ENCODE measurements at places on chromosomes 4 and X.

GRCh38 chrX:154298312-154298711 is 2.7 kb downstream of the TKTL1 start:
- no peak for DNase-seq

DNA sequence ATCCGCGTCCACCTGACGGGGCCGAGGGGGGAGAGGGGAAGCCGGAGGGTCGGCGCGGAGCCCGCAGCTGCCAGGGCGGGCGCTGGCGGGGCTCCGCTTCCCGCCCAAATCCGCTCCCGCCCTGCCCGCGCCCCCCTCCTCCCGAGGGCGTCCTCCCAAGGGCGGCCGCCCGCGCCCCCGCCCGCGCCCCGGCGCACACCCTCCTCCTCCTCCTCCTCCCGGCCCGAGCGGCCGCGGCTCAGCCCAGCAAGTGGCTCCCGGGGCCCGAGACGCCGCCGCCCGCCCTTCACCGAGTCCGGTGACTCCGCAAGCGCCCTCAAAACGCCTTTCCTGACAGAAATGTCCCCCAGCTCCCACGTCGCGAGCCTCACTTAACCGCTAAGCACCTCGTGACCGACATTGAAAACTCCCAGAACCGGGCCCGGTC is 487 bp downstream of the HMGB2 start:
- DNase-seq, result peak; percentile 76

GRCh38 chr4:52864793-52865192 is 2.7 kb downstream of the RASL11B start:
- peak; percentile 85 for DNase-seq

DNA sequence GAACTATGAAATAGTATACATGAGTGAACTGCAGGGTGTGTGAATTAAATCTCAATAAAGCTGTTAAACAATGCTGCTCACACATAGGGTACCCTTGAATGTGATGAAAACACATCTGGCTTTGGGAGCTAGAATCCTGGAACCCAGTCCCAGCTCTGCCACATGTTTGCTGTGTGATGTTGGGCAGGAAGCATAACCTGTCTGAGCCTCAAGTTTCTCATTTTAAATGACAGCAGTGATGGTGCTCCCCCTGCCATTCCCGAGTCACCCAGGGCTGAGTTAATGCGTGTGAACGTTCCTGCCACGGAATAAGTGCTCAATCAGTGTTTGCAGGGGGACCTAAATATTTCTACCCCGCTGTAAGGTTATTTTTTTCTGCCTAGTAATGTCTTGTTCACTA is 10.9 kb downstream of the EVC start:
- no peak for DNase-seq

DNA sequence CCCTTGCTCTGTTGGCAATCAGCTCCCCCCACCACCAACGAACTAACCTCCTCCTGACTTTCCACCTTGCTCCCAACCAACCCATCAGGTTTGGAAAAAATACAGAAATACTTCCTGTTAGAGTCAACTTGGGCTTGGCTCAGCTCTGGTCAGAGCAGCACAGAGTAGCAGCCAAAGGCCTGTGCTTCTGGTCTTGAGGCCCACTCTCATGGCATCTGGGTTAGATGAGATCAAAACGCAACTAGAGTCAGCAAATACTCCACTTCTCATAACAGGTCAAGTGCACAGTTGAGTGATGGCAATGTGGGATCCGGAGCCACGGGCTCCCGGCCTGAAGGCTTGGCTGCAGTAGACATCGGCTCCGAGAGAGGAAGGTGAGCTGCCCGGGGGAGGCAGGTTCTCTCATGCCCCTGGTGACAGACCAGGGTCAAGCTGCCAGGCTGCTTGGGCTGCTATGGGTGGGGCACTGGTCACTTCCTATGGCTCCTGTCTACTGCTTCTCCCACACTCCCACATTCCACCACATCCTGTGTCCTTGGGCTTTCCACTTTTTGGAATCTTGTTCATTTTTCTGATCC is 34.8 kb downstream of the ZNF185 start:
- no peak for DNase-seq

- no peak for DNase-seq
Measured at GRCh38 chr4:6095023-6095752, 77.0 kb upstream of the C4orf50 start.

DNA sequence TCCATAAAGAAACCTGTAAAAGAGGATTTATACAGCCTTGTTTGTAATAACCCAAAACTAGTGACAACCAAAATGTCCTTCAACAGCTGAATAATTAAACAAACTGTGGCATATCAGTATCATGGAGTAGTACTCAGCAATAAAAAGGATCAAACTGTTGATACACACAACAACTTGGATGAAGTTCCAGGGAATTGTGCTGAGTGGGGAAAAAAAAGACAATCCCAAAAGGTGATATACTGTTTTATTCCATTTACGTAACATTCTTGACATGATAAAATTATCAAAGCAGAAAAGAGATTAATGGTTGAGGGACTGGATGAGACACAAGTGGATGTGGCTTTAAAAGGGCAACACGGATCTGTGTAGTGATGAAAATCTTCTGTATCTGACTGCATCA is 7.8 kb downstream of the CLIC2 start:
- no peak for DNase-seq

- no peak for DNase-seq
Measured at GRCh38 chr4:184094532-184095159, 123.0 kb downstream of the ENPP6 start.

- no peak for DNase-seq
Measured at GRCh38 chr4:140533951-140534480, 10.0 kb downstream of the ELMOD2 start.

- DNase-seq, result no peak
Measured at GRCh38 chr4:103400405-103400804, 202.3 kb upstream of the CENPE start.

DNA sequence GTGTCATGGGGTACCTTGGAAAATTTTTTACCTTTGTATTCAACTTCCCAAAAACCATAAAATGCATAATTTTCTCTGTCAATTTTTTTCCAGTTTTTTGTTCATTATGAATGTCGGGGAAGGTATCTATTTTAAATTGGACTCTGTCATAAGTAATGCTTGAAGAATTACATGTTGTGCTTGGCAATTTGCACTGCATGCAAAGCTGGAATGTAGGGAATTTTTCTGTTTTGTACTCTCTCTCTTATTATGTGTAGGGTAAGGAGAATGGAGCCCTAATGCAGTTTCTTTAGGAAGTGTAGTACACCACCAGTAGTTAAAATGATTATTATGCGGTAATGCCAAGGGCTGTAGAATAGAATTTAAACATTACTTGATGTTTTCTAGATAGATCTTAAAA is 137.7 kb upstream of the LIMCH1 start:
- no peak for DNase-seq

DNA sequence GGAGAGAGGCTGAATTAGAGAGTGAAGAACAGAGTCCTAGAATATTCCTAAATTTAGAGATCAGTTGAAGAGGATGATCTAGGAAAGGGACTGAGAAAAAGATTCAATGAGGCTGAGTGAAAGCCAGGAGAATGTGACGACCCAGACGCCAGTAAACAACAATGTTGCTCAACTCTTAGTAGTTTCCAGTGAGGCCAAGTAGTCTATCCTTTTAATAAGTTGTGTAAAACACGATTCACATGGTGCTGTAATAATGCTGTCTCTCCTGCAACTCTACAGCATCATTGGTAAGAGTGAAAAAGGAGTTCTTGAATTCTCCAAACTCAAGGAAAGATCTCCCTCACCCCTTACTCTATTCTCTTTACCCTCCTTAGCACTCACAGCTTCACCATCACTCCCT is 140.3 kb downstream of the CFAP299 start:
- DNase-seq, result no peak

DNA sequence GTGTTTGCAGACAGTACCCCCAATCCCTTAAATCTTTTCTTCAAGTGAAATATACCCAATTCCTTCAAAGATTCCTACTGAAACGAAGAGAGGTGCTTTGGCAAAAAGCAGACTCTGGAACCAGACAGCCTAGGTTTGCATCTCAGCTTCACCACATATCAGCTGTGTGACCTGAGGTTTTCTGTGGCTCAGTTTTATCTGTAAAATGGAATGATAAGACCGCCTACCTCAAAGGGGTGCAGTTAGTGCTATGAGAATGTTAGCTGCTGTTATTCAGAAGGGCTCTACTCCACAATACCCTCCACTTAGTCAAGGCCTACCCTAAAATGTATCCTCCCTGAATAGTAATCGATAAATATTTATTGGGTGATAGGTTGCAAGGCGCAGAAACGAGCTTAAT is 664 bp downstream of the PIR start:
- no peak for DNase-seq

GRCh38 chr4:21986307-21986706 is 37.7 kb upstream of the KCNIP4 start:
- peak; percentile 44 for DNase-seq

DNA sequence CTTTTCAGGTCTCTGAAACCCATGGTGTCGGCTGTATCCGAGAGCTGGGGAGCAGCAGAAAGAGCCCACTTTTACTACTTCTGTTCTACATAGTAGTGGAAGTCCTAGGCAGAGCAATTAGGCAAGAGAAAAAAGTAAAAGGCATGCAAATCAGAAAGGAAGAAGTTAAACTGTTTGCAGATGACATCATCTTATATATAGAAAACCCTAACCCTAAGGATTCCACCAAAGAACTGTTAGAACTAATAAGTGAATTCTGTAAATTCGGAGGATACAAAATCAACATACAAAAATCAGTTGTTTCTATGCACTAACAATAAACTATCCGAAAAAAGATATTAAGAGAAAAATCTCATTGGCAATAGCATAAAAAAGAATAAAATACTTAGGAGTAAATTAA is 95.3 kb downstream of the POLA1 start:
- DNase-seq, result no peak

- DNase-seq, result peak; percentile 81
Measured at GRCh38 chr4:169612871-169613859, 782 bp upstream of the NEK1 start.

DNA sequence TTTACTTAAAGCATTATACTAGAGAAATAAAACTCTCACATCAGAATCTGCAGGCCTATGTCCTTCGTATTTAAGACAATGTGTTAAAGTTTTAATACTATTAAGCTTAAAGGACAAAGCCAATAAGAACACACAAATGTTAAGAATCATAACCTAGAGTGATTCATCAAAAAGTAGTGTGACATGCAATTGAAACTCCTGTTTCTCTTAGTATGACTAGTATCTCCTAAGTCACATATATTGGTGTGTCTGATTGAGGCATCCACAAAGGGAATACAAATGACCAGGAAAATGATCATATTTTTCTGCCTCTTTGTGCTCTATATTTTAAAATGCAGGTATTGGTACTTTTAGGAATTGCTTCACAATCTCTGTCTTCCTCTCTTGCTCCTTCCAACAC is 23.8 kb downstream of the GPRASP3 start:
- DNase-seq, result no peak

DNA sequence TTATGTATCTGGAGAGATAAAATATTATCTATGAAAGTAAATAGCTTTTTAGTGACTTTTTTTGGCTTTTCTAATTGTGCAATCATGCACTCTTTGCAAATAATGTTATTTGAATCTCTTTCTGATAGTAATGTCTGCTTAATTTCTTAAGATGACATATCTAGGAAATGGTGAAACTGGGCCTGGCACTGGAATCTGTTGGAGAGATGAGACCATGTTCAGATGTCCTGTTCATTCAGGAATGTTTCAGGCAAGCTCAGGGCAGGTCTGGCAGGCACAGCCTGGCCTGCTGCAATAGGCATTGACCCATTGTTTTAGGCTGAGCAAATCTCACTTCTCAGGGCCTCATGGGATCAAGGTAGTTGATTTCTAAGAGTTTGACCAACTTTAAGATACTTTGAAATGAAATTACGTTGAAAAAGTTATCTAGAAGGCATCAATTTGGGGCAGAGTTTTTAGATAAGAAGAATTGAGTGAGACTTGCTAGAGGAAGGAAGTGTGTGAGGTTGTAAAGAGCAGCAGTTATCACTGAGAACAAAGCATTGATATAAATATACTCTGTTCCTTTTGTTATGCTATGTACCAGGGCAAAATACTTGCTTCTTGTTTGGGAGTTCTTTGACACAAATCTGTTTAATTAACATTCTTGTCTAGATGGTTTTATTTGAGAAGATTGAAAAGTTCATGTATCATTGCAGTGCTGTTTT is 133.0 kb upstream of the LEF1 start:
- DNase-seq, result no peak
